Neural crest cell (in vitro differentiated cells): ENCODE measurements at places on chromosomes 7 and 10.

DNA sequence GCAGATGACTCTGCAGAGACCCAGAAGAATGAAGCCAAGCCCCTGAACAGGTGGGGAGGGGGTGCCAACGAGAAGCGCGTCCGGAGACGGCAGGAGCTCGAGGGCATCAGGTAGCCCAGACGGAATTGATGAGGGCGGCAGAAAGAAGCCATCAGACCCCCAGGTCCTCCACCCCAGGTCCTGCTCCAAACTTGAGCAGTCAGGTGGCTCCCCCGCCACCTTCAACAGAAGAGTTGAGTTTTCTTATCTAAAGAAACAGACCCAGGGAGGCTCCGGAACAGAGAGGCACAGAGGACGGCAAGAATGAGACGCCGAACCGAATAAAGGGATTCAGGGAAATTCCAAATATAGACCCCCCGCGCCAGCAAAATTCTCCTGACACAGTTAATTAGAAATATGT is 22.2 kb downstream of the RGS10 start:
- no peak for DNase-seq

DNA sequence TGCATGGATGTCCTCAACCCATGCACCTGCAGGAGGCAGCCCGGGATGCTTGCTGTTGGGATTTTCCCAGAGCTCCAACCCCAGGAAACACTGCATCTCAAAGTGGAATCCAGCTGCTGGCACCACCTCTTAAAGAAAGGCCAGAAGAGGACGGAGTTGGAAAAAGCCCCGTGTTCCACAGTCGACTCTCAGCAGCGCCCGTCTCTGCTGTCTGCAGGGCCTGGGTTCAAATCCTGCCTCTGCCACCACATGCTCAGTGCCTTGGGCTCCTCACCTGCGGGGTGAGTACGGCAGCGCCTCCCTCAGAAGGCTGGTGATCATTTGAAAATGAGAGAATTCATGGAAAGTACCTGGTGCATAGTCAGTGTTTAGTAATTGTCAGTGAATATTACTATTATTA is 65.6 kb upstream of the ZNF716 start:
- no peak for DNase-seq

DNA sequence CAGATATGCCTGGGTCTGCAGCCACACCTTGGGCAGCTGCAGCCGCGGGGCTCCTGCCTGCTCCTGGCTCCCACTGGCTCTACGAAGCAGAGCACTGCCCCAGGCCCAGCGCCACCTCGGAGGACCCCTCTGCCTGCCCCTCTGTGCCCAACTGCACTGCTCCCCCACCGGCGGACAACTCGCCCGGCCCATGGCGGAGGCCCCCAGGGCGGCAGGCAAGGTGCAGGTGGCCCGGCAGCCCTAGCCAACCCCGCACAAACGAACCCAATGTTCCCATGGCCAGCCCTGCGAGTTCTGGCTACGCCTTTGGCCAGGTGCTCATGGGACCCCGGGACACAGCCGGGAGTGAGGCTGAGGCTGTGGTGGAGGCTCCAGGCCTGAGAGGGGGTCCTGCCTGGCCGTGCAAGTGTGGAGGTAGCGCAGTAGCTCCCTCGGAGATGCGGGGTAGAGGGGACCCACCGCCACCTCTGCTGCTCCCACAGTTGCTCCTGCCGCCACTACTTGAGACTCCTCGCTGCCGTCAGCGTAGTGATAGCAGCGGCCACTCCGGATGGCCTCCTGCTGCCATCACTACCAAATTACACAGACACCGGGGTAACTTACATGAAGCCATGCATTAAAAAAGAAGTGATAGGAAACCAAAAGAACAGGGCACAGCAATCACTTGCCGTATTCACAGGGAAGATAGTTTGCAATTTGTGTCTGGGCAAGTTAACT is 97.3 kb upstream of the SP4 start:
- DNase-seq, result no peak

- DNase-seq, result no peak
These were observed 86.5 kb downstream of the OTUD1 start for GRCh38 chr10:23525406-23525805.

DNA sequence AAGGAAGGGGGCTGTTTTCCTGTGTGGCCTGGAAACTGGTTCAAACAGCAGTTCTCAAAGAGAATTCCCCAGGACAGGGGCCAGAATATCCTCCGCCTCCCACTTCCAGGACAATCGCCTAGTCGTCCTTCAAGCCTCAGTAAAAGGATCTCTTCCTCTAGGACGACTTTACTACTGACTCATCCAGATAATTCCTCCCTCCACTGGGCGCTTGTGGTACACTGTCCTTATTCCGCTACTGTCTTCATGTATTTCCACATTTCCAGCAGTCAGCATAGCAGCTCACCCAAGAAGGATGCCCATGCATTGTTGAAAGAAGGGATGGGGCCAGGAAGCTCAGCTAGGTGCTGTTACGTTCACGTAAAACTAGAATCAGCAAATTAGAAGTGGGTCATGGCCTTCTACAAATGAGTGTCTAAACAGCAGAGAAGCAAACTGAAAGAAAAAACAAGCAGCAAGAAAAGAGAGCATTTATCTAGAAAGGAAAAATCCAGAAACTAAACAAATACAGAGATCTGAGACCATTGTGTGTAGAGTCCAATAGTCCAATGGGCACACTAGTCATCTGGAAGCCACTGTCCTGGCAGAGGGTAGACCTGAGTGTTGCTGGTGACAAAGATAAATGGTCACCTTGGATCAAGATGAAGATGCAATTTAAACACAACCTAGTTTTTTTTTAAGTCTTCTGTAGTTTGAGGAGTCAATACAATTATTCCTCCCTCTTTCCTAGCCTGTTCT is 26.3 kb downstream of the CLRN3 start:
- DNase-seq, result no peak

DNA sequence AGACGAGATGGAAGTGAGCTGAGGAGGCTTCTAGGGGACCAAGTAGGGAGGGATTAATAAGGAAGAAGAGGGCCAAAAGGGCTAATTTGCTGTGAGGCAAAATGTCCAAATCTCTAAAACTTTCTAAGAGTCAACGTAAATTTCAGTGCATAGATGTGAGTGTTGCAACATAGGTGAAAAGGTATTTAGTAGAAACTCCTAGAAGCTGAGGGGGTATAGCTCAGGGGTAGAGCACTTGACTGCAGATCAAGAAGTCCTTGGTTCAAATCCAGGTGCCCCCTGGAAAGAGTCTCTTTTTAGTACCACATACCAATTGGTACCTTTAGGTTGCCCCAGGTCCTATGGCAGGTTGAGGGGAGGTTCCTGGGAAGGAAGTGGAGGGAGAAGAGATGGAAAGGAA is 48.7 kb upstream of the ZNF746 start:
- DNase-seq, result no peak
